CD4-positive, CD25-positive, alpha-beta regulatory T cell (primary cell): ENCODE measurements at places on chromosomes 4 and X. TPM values are rescaled to one million over a fixed set of nuclear protein-coding genes. Genes with fewer than 3 reads are reported as not detected.

- H3K4me1 ChIP-seq = no peaks in the 10 kb centered on the region
- no peak within 1 kb of the TSS for H3K4me3 ChIP-seq
- no peaks in the 10 kb centered on the region for H3K27me3 ChIP-seq
- H3K36me3 ChIP-seq = no peaks in the 10 kb centered on the region
- no peak within 1 kb of the TSS for H3K27ac ChIP-seq
- no peak for DNase-seq
Observed at GRCh38 chrX:74925225-74926088, at the start of gene NEXMIF. Gene NEXMIF, minus strand, starts transcription at chrX:74925452.

GRCh38 chr4:74308215-74308614 lies at the start of gene EPGN:
Gene EPGN, plus strand, starts transcription at chr4:74308470. Its CDS starts 64 bp downstream, at chr4:74308534.
- DNase-seq = peak; percentile 6
- H3K4me3 ChIP-seq = no peak within 1 kb of the TSS

DNA sequence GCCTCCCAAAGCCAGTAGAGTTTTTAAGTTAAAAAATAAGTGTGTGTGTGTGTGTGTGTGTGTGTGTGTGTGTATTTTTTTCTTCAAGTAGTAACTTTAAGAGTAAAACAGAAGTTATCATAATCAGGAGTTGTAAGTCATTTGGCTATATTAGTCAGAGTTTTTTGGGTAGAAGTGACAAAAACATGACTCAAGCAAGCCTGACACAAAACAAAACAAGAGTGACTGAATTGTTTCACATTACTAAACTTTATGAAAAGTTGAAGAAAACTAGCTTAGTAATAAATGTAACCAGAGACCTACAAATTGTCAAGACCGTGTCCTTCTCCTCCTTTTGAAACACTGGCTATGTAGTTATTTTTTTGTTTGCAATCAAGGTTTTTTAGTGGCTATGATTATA lies 738.0 kb upstream of the PITX2 start:
- no peak for DNase-seq
- no peak overlapping the region for H3K4me3 ChIP-seq
- H3K27me3 ChIP-seq = no peaks in the 10 kb centered on the region
- no peaks in the 10 kb centered on the region for H3K4me1 ChIP-seq
- no peak overlapping the region for H3K27ac ChIP-seq

TLR8 gene
- not detected for total RNA-seq

MMRN1 gene
- total RNA-seq = 2.0 TPM
